NCI-H748 treated with DMSO at 0.1 percent for 48 hours (cell line): ENCODE measurements at places on chromosomes 1 and 21.

GRCh38 chr1:96365596-96366390, 355.8 kb upstream of the PTBP2 start:
- DNase-seq: no peak

DNA sequence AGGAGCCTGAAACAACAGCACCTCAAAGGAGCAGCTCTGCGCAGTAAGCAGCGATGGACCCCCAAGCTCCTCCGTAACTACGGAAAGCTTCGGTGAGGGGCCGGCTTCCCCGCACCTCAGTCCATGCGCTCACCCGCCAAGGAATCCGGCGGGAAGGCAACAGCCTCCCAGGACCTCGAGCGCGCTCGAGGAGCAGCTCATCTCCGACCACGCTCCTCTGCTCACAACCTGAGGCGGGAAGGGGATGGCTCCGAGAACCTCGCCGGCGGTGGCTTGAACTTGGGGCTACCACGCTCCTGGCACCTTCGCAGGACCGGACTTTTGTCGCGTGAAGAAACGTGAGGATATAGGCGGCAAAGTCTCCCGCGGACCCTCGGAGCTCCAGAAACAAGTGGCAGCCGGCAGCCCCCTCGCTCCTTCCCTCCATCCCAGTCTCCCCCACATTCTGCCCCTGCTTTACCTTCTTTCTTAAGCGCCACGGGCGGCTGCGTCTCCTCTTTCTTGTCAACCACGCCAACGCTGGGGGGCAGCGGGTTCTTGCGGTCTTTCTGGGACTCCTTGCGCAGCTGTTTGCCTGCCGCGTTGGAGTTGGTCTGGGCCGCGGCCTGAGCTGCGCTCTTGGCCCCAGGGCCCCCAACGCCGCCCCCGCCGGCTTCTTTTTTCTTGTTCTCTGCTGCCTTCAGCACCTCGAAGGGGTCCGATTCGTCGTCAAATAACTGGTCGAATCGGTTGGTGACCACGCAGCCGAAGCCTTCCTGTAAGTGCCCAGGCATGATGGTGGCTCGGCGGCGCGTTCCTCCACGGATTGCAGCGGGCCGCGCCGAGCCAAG, 459 bp downstream of the SERBP1 start:
- no peak for DNase-seq

GRCh38 chr1:46623743-46624644, 7.4 kb upstream of the MOB3C start:
- DNase-seq: no peak

DNA sequence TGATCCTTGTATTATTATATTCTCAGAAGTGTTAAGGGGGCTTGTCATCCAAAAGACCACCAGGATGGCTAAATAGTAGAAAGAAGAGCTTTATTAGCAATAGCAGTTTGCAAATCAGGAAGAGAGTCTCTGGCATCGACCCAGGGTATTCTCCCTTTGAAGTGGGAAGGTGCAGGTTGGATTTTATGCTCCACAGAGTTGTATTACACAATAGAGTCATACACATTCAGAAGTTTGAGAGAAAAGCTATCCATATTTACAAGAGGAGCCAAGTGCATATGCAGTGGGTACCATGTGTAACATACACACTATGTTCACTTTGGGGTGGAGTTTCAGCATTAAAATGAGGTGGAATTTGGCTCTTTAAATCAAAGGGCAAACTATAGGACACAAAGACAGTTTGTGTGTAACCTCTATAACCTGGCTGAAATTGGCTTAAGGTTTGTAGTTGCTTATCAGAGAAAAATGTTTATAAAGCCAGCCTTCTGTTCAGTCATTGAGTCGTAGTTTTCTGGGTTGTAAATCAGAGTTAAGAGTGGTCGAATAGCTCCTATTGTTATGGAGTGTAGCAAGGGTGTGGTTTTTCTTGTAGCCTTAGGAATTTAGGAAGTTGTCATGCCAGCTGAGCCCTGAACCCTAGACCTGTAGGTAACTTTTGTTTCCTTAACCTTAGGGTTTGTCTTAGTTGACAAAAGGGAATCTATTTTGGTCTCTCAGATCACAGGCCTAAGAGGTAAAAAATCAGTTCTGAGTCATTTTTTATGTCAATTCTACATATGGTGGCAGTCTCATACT, 125.3 kb downstream of the DNM3 start:
- no peak for DNase-seq

- DNase-seq: no peak
Measured at GRCh38 chr1:169648709-169649108, 18.8 kb upstream of the SELP start.

DNA sequence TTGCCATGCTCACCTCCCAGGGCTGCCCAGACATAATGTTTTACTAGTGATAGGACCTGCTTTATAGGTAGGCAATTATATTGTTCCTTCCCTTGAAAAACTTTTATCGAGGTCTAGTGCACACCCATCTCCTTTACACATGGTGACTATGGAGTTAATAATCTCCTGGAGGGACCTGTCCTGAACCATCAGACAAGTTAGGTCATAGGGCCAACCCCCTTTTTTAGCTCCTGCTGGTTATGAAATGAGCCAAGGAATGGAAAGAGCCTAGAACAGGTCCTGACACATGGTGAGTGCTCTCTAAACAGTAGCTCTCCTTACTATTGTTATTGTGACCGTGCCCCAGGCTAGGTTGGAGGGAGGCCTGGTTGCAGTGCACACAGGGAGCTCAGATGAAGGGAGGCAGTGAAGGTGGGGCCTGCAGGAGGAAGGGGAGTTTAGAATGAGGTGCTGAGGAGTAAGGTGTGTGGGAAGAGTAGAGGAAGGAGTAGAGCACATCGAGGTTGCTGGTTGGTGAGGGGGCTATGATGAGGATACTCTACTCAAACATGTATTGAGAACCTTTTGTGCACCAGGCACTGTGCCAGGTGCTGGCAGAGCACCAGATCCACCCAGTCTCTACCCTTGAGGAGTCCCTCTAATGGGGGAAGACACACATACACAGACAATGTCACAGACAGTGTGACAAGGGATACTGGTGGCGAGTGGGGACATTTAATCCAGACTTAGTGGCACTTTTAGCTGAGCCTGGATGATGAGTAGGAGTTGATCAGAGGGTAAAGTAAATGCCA, 14.1 kb upstream of the LMNA start:
- DNase-seq: no peak

DNA sequence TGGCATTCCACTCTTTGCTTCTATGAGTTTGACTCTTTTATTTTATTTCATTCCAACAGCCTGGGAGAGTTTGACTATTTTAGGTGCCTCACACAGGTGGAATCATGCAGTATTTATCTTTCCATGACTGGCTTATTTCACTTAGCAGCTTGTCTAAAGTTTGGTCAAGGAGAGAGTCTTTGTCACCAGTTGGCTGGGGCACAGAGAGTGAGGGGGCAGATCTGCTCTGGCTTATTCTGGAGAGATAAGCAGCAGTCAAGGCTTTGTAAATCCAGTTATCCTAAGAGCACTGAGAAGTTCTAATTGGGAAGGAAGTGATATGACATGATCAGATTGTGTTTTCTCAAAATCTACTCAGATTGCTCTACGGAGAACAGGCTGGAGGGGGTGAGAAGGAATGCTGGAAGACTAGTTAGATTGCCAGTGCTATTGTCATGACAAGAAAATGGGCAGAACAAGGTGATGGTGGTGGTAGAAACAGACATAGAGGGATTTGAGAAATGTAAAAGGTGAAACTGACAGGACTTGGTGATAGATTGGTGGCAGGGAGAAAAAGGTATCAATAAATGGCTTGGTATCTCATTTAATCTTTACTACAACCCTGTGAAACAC, 12.1 kb upstream of the CTTNBP2NL start:
- no peak for DNase-seq

GRCh38 chr1:52355436-52355835, 10.6 kb downstream of the CC2D1B start:
- no peak for DNase-seq

DNA sequence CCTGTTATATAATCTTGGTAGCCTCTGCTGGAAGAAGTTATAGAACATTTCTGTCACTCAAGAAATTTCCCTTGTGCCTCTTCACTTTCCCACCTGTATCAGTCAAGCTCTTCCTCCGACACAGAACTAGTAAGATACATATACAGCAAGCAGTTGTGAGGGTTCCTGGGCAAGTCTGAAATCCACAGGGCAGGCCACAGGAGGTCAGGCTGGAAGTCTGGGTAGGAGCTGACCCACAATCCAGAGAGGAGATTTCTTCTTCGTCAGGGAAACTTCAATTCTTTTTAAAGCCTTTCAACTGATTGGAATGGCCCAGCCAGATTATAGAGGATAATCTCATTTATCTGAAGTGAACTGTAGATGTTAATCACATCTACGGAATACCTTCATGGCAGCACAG, 96.4 kb upstream of the FMN2 start:
- DNase-seq: no peak

- DNase-seq: no peak
Measured at GRCh38 chr1:23614032-23614660, 54.8 kb upstream of the ID3 start.

- no peak for DNase-seq
Measured at GRCh38 chr1:34688006-34688741, 66.7 kb upstream of the GJB5 start.

DNA sequence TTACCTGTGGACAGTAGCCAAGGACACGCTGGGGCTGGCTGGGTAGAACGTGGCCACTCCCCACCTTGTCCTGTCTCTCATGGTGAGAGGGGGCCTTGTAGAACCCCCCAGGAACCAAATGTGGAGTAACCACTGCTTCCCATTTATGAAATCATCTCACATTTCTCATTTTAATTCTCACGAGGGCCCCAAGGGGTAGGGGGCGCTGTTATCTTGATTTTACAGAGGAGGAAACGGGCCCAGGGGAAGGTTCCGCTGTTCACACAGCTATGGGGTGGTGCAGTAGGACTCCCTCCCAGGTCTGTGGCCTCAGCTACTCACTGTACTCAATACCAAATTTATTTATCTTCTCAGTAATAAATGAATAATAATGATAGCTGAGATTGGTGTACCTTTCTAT, 5.5 kb downstream of the SMPDL3B start:
- no peak for DNase-seq

- DNase-seq: no peak
Measured at GRCh38 chr1:226661965-226662364, 77.1 kb downstream of the ITPKB start.

DNA sequence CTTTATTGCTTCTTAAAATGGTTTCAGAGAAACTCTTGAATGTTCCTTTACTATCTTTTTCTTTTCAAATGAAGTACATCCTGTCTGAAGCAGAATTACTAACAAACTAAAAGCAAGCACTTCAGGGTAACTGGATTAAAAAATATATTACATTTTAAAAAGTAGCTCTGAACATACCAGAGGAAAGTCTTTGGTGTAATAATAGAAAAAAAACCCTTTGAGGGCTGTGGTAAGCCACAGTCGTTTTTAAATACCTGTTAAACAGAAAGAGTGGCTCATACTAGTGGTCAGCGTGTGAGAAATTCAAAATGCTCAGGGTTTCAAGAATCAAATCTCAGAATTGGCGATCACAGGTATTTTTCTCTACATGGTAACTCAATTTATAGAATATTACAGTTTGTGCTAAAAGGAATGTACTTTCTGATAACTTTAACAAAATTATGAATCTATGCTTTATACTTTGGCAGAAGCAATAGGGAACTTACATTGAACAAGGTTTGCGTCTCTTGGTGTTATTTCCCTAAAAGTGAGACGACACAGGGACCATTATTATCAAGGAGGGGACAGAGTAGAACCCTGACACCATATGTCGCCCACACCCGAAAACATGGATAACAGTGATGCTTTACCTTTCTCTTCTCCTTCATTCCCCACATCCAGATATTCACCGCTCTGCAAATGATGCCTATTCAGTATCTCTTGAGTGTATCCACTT, 97.0 kb upstream of the DPH5 start:
- no peak for DNase-seq

DNA sequence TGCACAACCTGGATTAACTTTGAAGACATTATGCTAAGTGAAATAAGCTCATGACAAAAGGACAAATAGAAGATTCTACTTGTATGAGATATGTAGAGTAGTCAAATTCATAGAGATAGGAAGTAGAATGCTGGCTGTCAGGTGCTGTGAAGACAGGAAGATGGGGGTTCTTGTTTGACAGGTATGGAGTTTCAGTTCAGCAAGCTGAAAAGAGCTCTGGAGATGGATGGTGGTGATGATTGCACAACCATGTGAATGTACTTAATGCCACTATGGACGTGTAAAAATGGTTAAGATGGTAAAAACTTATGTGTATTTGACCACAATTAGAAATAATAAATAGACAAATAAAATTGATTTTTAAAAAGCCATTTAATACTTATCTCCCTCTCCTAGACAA, 169.8 kb upstream of the DUSP10 start:
- no peak for DNase-seq

DNA sequence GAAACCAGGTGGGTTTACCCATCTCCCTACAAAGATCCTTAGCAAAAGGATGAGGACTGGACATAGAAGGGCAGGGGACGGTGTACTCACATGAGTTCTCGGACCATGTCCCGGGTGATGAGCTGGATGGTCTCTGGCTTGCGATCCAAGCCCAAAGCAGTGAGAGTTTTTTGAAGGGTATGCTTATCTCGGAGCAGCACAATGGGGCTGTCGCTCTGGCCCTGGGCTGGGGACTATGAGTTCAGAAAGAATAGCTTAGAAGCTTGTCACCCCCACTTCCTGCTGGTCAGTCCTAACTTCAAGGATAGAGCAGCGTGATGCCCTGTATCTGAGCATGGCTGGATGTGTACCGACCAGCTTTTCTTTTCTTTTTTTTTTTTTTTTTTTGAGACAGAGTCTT, 9.6 kb downstream of the CFAP45 start:
- DNase-seq: no peak

DNA sequence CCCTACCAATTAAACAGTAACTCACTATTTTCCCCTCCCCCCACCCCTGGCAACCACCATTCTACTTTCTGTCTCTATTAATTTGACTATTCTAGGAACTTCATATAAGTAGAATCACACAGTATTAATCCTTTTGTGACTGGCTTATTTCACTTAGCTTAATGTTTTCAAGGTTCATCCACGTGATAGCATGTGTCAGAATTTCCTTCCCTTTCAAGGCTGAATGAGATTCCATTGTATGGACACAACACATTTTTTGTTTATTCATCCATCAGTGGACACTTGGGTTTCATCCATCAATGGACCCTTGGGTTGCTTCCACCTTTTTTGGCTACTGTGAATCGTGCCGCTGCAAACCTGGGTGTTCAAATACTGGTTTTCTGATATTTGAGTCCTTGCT, 41.7 kb downstream of the EIF2D start:
- no peak for DNase-seq

GRCh38 chr1:220770245-220770913, 16.3 kb upstream of the MTARC1 start:
- DNase-seq: no peak

DNA sequence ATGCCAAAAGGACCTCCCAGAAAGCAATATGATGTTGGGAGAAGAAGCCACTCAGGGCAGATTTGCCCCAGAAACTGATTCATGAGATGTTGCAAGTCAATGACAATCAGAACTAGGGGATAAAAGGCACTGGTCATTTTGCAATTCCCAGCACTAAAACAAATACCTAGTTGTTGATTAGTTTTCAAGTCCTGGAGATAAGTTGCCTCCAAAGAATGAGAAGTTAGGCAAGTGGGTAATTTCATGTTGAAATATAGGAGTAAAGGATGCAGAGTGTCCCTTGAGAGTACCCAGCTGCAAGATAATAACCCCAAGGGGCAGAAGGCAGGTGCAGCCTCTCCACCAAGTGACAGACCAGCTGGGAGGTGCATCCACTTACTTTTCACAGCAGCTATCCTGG, 363.6 kb downstream of the PBX1 start:
- DNase-seq: no peak

- no peak for DNase-seq
Measured at GRCh38 chr1:173253046-173253445, 45.9 kb upstream of the TNFSF4 start.

GRCh38 chr1:172758259-172758658, 99.4 kb downstream of the FASLG start:
- no peak for DNase-seq

GRCh38 chr1:33159577-33159976, 22.3 kb downstream of the TRIM62 start:
- no peak for DNase-seq
